ENCODE measurements at places on chromosomes 2 and 18. TPM values are rescaled to one million over a fixed set of nuclear protein-coding genes. Genes with fewer than 3 reads are reported as not detected.

The DSC3 gene
- 148 TPM for total RNA-seq

The CD8B2 gene
- not detected for total RNA-seq

The VIL1 gene
- not detected for total RNA-seq

The HOXD12 gene
- not detected for total RNA-seq

The MARCHF4 gene
- total RNA-seq: 0.42 TPM

The DSEL gene
- 1.4 TPM for total RNA-seq

The ASAP2 gene
- 21.3 TPM for total RNA-seq

The CCDC74B gene
- total RNA-seq: 17.5 TPM

The SKOR2 gene
- not detected for total RNA-seq

The ALK gene
- total RNA-seq: not detected

The BAZ2B gene
- 41.8 TPM for total RNA-seq

The GPR39 gene
- total RNA-seq: 10.9 TPM

The PLGLB2 gene
- not detected for total RNA-seq

The SH3BP4 gene
- total RNA-seq: 20.7 TPM

The FBXO15 gene
- 1.1 TPM for total RNA-seq
